ENCODE measurements at places on chromosomes 5 and 9.
A peak's percentile ranks its signal among the peaks of the same experiment; 100 is the strongest.

DNA sequence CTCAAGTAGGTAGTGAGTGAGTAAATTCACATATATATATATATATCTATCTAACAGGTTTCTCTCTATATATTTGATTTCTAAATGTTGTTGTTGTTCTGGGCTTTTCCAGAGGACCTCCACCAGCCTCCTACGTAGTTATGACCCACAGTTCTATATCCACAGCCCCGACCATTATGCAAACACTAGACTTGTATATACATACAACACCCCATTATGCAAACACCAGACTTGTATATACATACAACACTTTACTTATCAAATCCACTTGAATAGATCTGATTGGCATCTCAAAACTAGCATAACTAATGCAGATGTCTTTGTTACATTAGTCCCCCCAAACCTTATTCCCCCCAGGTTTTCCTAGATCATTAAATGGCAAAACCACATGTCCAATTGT is 108.7 kb downstream of the JAKMIP2 start:
- DNase-seq, result no peak

GRCh38 chr5:2758632-2759031 is 7.2 kb upstream of the IRX2 start:
- DNase-seq, result no peak

DNA sequence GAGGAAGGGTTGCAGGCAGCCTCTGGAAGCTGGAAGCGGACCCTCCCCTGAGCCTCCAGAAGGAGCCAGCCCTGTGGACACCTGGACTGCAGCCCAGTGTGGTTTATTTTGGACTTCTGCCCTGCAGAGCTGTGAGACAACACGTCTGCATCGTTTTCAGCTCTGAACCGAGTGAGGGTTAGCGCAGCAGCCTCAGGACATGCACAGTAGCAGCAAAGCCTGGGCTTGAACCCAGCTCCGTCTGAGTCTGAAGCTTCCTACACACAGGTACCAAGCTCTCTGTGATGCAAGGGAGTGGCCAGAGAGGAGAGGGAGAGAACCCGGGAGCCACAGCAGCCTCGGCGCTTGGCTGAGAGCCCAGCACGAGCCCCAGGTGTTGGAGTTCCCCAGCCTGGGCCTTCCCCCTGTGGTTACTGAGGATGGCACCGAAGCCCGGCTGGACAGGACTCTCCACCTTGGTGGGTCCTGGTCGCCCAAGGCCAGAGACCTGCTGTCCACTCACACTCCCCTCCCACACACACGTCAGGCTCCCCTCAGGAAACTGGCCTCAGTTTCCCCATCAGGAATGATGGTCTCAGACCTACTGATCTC is 128.2 kb downstream of the OLFM1 start:
- DNase-seq, result peak; percentile 43

GRCh38 chr9:137534256-137535119 is 15.7 kb downstream of the PNPLA7 start:
- peak; percentile 75 for DNase-seq

DNA sequence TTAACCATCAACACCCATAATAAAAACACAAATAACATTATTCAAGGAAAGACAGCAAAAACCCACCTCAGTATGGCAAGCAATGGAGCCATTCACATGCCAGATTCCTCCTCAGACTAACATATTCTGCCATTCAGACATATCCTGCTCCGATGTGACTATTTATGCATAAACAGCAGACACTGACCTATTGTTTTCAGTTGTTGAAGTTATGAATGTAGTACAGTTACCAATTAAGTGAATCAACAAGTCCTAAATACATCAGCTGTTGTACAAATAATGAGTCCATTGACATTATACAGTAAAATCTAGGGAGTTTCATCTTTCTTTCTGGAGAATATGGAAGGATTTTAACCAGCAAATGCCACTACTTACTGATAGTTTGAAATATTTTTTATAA is 131.7 kb downstream of the DENND1A start:
- DNase-seq, result no peak

Data from cardiac fibroblast (primary cell).